Activated gamma-delta T cell (primary cell): ENCODE measurements at places on chromosomes 1 and 21.

DNA sequence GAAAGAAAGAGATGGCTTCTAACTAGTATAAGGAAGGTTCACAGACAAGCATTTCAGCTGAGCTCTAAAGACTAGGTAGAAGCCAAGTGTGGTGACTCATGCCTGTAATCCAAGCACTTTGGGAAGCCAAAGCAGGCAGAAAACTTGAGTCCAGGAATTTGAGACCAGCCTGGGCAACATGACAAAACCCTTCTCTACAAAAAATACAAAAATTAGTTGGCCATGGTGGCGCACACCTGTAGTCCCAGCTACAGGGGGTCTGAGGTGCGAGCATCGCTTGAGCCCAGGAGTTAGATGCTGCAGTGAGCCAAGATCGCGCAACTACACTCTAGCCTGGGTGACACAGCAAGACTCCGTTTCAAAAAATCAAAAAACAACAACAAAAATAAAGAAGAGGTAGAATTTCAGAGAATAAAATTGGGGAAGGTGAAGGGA, 27.8 kb downstream of the FBXO42 start:
- no peak for DNase-seq

GRCh38 chr1:204974327-204974726, 68.7 kb upstream of the CNTN2 start:
- no peak for DNase-seq

DNA sequence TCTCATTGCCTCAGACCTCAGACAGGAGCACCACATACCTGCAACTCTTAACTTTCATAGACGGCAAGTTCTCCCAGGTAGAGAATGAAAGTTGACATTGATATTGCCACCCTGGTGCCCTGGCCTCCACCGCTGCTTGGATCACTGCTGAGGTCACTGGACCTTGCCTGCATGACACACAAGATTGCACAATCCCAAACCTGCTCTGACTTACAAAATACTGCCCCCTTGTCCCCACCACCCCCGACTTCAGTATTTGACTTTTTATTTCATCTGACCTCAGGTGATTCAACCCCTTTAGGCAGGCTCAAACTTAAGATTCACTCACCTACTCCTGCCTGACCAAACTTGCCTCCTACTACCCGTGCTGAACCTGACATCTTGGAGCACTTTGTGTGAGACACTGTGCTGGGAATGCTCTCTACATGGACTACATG, 43.1 kb upstream of the S1PR1 start:
- DNase-seq, result no peak

DNA sequence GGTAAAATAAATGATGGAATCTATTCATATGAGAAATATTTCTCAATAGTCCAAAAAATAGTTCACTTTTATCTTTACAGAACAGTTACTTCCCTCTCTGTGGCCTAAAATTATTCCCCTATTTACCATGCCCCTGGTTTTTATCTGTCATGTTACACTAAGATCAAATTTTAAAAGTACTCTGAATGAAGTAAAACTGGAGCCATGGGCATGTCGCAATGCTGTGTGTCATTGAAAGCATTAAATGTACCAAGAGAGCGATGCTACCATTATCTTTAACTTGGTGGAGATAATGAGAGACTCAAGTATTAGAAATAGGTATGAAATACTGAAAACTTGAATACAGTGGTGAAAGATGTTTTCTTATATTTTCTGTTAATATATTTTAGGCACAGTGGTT, 146.2 kb downstream of the KCNT2 start:
- DNase-seq, result no peak

GRCh38 chr21:44889625-44890337, 16.3 kb upstream of the PTTG1IP start:
- no peak for DNase-seq

- no peak for DNase-seq
These were observed at the start of gene KCNK2 for GRCh38 chr1:215082532-215083382. Gene KCNK2 (plus strand): TSS chr1:215082737. CDS start chr1:215083386, 649 bp downstream.

GRCh38 chr1:238063454-238063853, 172.7 kb upstream of the ZP4 start:
- DNase-seq, result no peak

DNA sequence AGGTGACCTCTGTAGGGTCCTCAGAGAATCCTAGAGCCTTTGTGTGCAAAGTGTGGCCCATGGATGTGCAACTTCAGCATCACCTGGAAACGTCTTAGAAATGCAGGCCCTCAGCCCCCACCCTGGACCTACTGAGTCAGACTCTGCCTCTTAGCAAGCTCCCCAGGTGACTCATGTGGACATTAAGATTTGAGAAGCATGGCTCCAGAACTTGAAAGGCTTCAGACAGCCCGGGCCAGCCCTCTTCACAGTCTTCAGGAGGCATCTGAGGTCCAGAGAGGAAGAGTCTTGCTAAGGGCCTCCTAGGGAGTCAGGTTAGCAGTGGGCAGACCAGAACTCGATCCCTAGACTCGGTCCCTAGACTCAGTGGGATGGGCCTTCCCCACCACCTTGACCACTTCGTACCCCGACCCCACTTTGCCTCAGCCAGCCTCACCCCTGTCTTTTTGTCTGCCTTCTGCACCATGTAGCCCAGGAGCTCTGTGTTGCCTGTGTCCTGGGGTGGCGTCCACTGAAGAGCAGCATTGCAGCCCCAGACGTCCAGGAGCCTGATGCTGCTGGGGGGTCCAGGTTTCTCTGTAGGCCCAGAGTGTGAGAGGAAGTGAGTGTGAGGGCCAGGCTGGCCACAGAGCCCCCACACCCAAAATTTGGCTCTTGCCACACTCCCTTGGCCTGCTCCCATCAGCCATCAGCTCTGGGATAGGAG, 4.8 kb downstream of the MYBPH start:
- DNase-seq, result no peak

GRCh38 chr1:31373056-31373896, at the start of gene FABP3:
Gene FABP3 (minus strand): TSS chr1:31373076. CDS start chr1:31373014, 62 bp downstream.
- DNase-seq, result no peak

- no peak for DNase-seq
These were observed 9.7 kb upstream of the SRP9 start for GRCh38 chr1:225767634-225768540.

- DNase-seq, result no peak
These were observed 17.8 kb downstream of the COPA start for GRCh38 chr1:160325252-160325651.

DNA sequence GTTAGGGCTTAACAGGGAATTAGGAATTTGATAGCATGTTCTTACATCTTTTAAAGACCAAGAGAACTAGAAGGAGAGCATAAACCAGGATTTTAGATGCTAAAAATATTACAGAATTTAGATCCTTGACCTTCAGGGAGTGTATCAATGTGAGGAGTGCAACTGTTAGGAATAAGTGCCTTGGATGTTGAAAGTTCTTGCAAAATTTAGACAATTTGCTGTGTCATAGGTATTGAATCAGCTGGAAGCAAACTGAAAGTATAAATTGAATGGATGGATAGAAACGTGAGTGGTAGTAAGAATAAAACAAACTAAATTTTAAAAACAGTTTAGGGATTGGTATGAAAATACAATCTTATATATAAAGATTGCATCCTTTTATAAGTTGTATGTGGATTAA, 27.7 kb downstream of the PPP1R12B start:
- no peak for DNase-seq

DNA sequence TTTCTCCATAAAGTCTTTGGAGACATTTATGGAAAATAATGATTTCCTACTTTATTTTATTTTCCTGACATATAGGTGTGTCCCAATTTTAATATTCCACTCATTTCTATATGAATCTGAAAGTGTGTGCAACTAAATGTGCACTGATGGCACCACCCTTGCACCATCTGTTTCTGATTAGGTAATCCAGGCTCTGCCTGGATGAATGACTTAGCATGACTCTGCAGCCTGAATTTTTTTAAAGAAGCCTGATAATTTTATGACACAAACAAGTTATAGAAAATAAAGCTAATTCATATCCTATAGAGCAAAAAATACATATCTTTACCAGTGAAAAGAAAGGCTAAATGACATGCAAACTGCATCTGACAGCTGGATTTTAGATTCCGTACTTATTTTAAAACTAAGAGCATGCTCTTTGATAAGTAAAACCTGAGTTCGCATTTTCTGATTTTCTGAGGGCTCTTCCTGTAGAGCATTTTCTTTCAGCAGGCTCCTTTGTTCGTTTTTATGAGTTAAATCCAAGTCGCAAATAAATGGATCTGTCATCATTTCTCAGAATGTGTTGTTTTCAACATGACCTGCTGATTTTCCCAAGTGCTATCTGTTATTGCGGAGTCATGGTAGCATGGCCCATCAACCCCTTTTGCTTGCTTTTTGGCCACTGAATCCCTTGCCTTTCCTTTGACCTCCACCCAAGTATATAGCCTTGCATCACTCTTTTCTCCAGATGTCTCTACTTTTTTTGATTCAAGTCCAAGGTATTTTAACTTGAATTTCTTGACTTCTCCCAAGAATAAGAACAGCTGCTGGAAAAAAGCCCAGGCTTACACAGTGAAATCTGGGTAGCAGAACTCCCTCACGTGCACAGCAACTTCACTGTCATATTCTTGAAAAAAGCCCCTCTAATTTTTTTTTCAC, 52.8 kb upstream of the LYPLAL1 start:
- DNase-seq, result no peak

DNA sequence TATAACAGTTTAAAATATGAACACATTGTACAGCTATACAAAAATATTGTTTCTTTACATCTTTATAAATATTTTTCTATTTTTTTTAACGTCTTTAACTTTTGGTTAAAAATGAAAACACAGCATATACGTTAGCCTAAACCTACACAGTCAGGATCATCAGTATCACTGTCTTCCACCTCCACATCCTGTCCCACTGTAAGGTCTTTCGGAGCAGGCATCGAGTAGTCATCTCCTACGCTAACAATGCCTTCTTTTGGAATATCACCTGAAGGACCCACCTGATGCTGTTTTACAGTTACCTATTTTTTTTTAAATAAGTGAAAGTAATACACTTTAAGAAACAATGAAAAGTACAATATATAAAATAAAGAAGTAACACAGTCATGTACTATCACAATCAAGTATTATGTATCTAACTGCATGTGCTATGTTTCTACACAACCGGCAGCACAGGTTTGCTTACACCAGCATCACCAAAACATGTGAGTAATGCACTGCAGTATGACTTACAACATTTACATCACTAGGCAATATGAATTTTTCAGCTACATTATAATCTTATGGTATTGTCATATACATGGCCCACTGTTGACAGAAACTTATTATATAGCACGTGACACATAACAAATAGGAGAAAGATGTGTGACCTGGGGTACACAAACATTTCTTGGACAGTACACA, 254.4 kb downstream of the AKT3 start:
- DNase-seq, result no peak

GRCh38 chr1:70856201-70856600, 191.4 kb downstream of the PTGER3 start:
- DNase-seq, result no peak

- no peak for DNase-seq
These were observed 24.1 kb downstream of the SLC45A3 start for GRCh38 chr1:205656236-205656635.
